ENCODE measurements at places on chromosomes 13 and 19.

DNA sequence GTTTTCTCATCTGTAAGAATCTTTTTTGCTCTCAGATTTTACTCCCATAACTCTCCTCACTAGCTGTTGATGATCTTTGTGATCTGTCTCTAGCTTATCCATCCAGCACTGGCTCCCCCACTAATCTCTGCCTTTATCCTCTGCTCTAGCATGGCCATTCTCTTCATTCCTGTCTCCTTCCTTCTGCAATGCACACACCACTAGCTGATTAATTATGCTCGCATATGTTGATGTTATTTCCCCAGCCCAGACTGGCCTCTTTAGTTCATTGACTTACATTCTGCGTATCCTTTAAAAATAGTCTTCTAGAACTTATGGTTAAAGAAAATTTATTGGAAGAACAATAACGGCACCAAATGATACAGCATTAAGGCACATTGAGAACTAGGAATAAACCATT lies 52.5 kb downstream of the DGKH start:
- no peak for DNase-seq

DNA sequence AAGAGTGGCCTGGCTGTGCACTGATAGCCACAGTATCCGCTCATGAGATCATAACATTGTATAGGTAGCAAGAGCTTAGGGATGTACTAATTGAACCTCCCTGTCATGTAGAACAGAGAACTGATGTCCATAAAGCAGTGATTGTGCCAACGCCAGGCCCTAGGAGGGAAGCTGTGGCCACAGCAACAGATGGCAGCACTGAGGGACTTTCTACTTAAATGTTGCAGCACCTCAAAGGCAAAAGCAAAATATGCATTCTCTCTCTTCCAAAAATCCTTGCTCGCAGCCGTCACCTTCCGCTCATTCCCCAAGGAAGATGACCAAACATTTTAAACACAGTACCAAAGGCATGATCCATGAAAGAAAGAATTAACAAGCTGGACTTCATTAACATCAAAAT lies 32.3 kb downstream of the COL4A1 start:
- no peak for DNase-seq

GRCh38 chr19:12867120-12868099 lies 13.8 kb downstream of the DNASE2 start:
- DNase-seq: no peak

GRCh38 chr13:98652721-98653462 lies 76.0 kb upstream of the STK24 start:
- DNase-seq: no peak

- no peak for DNase-seq
Measured at GRCh38 chr19:2553510-2553909, 77.6 kb downstream of the GADD45B start.

DNA sequence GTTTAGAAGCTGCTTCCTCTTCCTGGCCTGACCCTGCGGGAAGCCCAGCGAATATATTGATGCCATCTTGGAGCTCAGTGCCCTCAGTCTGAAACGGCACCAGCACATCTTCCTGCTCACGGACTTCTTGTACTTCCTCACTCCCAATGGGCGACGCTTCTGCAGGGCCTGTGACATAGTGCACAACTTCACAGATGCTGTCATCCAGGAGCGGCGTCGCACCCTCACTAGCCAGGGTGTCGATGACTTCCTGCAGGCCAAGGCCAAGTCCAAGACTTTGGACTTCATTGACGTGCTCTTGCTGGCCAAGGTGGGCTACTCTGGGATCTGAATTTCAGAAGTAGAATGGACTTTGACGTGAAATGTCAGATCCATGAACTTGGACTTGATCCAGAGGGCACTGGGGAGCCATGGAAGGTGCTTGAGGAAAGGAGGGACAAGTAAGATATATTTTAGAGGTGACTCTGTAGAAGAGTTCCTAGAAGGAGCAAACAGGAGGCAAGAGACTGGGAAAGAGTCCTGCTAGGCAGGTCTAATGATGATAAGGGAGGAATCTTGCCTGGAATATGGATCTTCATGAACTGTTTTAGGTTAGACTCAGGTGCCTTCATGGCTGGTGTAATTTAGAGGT lies 38.4 kb upstream of the CYP4F8 start:
- DNase-seq: no peak

- no peak for DNase-seq
Measured at GRCh38 chr13:20566468-20566897, 474 bp upstream of the IFT88 start.

- DNase-seq: no peak
Measured at GRCh38 chr13:39379118-39379517, 223.9 kb downstream of the LHFPL6 start.

- DNase-seq: no peak
Measured at GRCh38 chr19:3712663-3713611, 4.8 kb downstream of the TJP3 start.

- DNase-seq: no peak
Measured at GRCh38 chr19:16355293-16356043, 30.8 kb downstream of the KLF2 start.

DNA sequence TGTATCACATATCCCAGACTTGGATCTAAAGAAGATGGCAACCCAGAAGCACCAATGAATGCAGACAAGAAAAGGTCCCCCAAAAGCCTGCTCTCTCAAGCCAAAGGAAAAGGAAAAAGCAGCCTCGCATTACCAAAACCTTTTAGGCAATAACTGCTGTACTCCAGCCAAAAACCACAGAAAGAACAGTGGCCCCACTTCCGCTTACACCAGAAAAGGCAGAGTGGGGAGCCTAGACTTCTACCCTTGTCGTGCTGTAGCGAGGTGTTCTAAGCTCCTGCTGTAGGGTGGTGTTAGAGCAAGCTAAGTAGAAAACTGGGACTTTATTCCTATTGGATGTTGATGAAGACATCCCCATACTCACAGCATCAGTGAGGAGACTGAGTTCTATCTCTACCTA lies 244.0 kb upstream of the RXFP2 start:
- DNase-seq: no peak

- DNase-seq: peak; percentile 19
Measured at GRCh38 chr13:110209950-110210603, 96.9 kb downstream of the COL4A1 start.

GRCh38 chr13:46025157-46025556 lies 27.4 kb downstream of the ZC3H13 start:
- no peak for DNase-seq

DNA sequence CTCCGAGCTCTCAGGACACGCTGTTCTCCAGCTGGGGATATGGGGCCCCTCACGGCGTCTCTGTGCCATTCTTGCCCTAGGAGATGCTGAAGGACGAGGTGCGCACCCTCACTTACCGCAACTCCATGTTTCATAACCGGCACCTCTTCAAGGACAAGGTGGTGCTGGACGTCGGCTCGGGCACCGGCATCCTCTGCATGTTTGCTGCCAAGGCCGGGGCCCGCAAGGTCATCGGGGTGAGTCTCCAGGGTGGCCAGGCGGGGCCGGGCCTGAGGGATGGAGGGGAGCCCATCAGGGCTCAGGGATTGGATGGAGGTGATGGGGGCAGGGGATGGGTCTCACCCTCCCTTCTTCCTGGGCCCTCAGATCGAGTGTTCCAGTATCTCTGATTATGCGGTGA lies 4.8 kb downstream of the PRMT1 start:
- DNase-seq: no peak

- no peak for DNase-seq
Measured at GRCh38 chr13:43195551-43195950, 172.2 kb downstream of the DNAJC15 start.

DNA sequence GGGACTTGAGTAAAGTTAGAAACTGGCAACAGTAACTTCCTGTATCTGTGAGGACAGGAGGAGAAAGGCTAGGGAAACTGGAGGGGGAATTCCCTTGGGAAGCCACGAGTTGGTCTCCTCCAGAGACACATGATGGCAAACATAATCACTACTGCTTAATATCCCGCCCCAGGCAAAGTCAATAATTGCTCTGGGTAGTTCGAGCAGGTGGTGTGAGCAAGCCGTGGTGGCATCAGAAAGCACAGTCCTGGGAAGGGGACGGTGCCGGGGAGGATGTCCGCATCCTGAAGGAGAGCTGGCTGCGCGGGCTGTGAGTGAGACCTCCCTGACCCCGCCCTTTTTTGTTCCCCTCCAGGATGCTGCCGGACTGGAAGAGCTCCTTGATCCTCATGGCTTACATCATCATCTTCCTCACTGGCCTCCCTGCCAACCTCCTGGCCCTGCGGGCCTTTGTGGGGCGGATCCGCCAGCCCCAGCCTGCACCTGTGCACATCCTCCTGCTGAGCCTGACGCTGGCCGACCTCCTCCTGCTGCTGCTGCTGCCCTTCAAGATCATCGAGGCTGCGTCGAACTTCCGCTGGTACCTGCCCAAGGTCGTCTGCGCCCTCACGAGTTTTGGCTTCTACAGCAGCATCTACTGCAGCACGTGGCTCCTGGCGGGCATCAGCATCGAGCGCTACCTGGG lies 1.4 kb downstream of the FFAR2 start:
- DNase-seq: no peak

DNA sequence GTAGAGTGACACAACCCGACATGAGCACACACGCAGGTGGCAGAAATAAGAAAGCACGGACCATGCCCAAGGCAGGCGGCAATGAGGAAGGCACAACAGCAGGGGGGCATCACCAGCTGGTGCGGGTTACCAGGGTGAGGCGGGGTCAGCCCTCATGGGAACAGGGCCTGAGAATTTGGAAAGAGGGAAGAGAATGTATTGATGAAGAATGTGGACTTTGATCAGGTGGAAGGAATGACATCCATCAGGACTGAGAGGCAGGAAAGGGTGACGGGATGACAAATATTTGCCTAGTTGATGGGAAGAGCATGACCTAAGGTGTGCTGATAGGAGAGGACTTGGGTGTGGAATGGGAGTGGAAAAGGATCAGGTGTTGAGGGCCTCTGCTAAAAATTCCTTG lies 177.5 kb downstream of the ABCC4 start:
- no peak for DNase-seq
